ENCODE measurements at places on chromosomes 6 and 20.

- no peak for DNase-seq
Observed at GRCh38 chr20:16351415-16351814, 221.8 kb downstream of the KIF16B start.

- DNase-seq = no peak
Observed at GRCh38 chr6:129648819-129649491, 61.0 kb downstream of the ARHGAP18 start.

DNA sequence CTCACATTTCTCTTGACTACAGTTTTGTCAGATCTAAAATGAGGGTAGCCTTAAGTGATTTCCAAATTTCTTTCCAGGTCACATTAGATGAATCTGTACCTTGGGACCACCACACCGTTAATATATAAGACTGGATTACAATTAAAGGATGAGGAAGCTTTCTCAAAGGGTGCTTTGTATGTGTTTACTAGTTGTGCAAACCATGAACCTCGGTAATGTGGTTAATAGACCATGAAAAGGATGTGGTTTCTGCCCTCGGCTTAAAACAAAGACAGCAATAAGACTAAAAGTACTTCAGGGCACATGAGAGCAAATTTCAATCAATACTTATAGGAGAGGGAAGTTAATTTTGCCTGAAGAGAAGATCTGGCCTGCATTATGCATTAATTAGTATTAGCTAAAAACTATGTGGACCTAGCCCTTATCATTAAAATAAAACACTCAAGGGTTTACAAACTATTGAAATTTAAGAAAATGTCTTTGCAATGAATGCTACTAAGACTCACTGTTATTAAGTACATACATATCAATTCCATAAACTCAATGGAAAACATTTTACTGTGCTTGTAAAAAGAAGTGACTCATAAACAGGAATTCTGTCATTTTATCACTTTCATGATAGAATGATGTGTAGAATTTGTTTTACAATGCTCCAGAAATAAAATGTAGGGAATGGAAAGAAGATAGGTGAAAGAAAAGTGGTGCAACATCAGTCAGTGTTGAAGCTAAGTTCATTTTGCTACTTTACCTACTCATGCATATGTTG, 936 bp upstream of the TMX4 start:
- DNase-seq = no peak

- no peak for DNase-seq
Observed at GRCh38 chr20:41510847-41511450, 107.2 kb downstream of the CHD6 start.

DNA sequence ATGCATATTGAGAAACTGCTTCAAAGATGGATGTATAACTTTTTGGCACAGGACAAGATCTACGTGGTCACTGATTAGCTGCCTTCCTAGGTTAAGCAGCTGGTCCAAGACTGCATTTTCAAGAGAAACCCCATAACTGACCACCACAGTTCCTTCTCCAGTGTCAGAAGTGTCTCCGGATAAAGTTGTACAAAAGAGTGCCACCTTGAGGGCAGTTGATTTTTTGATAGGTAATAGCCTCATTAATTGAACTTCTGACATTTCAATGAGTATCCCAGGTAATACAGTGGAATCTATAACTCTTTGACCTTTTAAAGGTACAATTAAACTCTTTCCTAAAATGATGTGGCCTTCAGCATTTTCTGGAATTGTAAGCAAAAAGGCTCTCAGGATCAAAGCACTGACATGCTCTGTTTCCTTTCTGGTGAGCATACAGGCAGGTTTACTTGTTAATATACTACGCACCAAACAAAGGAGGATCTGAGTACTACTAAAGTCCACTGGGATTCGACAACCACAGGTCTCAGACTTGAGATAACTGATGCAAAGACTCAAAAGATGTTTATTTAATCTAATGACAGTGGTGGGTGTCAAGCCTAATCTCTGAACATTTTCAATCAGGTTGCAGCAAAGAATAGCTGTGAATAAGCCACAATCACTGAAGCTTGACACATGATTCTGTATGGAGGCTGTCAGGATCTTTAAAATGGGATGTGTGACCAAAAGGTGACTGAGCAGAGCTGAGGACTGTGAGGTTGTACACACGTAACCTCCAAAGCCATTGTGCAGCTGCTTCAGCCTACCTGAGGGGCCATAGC, 21.2 kb downstream of the MKKS start:
- no peak for DNase-seq

- no peak for DNase-seq
Observed at GRCh38 chr6:104087765-104088164, 772.0 kb downstream of the HACE1 start.

GRCh38 chr6:111591901-111592461, 13.7 kb downstream of the TRAF3IP2 start:
- no peak for DNase-seq

DNA sequence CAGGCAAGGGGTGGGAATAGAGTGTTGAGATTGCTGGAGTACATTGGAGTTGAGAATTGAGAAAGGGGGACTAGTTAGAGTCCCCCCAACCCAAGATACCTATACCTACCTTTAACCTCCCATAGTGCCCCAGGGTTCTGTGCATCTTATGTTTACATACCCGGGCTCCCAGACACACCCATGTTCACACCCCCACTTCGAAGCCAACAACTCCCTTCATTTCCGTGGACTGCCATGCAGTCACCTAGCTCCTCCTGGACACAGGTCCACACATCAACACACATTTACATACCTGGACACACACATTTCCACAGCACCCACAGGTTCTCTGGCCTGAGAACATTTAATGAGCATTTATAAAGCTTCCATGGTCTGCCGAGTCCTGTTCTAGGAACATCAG, 5.1 kb downstream of the TMEM63B start:
- no peak for DNase-seq

GRCh38 chr6:52497652-52498408, 77.7 kb downstream of the EFHC1 start:
- no peak for DNase-seq

DNA sequence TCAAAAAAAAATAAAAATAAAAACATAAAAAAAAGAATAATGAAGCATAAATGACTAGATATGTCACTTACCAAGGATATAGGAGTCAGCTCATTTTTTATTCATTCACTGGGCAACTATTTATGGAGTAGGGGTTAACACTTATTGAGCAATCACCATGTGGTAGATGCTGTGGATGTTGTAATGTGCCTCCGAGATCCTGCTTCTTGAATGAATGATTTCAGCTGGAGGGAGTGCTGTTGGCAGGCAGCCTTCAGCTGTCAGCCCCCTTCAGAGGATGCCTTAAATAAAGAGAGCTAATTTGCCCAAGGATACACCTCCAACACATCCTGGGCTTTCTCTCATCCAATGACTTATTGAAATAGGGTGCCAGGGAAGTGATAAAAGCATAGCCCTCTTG, 229.5 kb upstream of the DTNBP1 start:
- no peak for DNase-seq

DNA sequence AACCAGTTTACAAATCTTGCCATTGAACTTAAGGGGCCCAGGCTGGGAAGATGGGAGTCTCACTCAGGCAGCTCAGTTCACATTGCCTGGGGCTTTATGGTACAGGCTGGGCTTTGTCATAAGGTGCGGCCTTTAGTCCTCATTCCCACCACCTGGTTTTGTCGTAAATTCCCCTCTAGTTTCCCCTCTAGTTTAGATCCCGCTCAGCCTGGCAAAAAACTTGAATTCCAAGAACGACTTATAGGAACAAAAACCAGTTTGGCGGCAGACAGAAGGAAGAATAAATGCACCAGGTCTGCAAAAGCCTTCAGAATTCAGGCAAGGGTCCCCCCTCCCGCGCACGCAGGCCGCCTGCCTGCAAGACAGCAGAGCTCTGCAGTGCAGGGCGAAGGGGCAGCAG, 4.1 kb downstream of the BMP7 start:
- no peak for DNase-seq

DNA sequence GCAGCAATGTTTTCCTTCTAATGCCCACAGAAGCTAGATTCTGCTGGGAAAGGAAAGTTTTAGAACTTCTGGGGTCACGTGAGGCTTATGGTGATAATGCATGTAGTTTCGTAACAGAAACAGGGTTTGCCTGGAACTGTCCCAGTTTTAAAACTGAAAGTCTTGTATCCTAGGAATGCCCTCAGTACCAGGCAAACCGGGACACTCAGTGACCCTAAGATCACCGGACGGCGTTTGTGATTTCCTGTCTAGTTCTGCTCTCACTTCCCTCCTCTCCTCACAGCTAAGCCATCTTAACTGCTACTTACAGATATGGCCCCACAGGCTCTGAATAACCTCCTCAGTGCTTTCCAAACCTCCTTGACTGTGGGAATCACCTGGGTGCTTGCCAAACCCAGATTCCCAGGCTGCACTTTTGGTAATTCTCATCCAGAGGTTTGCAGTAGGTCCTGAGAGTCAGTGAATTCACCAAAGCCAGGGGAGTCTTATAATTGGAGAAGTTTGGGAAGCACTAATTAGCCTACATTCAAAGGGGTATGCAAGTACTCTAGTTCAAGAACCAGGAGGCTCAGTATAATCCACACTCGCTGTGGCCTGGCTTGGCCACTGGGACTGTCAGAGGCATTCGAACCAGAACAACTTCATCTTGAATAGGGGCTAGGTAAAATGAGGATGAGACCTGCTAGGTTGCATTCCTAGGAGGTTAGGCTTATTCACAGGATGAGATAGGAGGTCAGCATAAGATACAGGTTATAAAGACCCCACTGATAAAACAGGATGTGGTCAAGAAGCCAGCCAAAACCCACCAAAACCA, 231.6 kb upstream of the MYLIP start:
- no peak for DNase-seq

DNA sequence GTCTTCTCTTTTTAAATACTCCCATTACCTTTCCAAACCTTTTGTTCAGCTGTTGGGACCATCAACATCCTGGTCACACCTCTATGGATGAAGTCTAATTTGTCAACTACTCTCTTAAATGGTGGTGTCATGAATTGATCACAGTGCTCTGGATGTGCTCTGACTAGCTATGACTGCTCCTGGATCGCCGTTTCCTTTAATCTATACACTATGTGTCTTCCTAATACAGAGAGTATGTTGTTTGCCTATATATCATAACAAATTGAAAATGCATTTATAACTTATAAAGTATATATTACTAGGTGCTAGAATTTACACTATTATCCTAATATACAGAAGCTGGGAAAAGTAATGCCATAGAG, 357.5 kb downstream of the LAMA2 start:
- DNase-seq = no peak

DNA sequence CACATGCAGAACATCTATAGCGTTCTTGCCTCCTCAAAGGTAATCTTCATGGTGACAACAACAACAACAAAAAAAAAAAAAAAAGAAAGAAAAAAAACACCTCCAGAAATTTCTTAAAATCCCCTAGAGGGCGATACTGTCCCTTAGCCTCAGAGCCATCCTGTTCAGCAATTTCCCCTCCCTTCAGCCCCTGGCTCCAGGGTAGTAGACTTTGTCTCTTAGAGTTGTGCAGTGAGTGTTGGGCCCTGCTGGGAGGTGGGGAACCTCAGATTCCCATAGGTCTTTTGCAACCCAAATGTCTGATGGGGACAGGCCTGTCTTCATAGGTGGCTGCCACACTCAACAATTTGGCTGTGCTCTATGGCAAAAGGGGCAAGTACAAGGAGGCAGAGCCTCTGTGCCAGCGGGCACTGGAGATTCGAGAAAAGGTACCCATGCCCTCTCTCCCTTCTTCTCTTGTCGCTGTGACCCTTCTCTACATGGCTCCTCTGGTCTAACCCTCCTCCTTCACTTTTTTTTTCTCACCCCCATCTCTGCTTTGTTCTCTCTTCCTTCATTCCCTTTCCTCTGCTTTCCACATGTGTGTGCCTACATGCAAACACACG, 6.0 kb upstream of the PTK7 start:
- DNase-seq = no peak

DNA sequence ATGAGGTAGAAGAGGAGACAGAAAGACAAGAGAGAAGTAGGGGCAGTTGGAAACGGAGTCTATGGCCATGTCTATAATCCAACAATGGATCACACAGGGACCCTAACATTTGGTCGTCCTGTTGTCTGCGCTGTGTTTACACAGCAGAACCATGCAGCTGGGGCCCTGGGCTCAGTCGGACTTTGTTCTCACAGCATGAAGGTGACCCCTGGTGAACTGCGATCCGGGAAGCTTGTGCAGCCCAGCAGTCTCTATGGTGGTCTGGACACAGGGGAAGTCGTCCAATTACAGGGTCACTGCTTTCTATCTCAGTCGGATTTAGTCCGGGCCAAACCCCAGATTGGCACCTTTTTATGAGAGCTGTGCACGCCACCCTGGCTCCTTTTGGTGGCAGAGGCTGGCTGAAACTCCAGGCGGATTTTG, 153.6 kb downstream of the FOXA2 start:
- no peak for DNase-seq

DNA sequence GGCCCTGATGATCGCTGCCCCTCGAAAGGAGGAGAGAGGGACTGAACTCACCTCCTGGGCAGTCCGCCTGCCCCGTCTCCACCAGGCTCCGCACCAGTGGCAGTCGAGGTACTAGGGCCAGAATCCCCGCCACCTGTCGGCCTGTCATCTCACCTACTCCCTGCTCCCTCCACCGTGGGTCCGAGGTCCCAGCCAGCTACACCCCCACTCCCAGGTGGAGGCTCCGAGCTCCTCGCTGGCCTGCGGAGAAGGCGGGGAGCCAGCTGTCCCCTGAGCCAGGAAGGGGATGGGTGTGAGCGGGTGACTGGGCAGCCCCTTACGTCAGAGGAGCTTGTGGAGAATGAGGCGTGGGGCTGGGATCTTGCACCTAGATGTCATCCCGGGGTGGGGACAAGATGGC, 1066.5 kb upstream of the MANEA start:
- no peak for DNase-seq

DNA sequence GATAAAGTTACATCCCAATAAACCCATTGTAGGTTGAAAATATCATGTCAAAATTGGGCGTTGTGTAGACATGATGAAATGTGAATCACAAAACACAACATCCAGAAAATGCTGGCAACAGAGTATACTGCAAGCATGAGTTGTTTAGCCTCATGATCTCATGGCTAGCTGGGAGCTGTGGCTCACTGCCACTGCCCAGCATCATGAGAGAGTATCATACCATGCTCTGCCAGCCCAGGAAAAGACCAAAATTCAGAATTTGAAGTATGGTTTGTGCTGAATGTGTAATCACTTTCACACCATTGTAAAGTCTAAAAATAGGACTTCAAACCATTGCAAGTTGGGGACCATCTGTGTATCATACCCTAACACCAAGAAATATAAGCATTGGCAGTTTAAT, 45.2 kb upstream of the SMAP1 start:
- DNase-seq = no peak

GRCh38 chr6:571892-572291, 85.0 kb downstream of the HUS1B start:
- no peak for DNase-seq

DNA sequence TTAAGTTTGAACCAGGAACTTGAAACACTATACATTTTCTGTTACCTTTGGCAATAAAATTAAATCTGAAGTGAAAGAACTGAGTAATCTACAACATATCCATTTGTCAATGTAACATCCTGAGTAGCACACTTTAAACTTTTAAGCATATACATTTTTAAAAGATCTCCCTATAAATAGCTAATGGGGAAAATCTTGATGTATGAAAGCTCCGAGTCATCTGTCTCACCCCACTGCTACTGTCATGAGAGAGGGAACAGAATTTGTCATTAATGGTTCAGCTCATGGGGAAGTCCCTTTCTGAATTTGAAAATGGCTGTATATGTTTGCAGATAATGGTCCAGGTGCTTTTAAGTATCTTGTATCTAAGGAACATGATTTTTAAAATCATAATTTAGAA, 55.2 kb upstream of the NOX3 start:
- no peak for DNase-seq
